ENCODE measurements at places on chromosomes 16 and 17.
A peak's percentile ranks its signal among the peaks of the same experiment; 100 is the strongest.

DNA sequence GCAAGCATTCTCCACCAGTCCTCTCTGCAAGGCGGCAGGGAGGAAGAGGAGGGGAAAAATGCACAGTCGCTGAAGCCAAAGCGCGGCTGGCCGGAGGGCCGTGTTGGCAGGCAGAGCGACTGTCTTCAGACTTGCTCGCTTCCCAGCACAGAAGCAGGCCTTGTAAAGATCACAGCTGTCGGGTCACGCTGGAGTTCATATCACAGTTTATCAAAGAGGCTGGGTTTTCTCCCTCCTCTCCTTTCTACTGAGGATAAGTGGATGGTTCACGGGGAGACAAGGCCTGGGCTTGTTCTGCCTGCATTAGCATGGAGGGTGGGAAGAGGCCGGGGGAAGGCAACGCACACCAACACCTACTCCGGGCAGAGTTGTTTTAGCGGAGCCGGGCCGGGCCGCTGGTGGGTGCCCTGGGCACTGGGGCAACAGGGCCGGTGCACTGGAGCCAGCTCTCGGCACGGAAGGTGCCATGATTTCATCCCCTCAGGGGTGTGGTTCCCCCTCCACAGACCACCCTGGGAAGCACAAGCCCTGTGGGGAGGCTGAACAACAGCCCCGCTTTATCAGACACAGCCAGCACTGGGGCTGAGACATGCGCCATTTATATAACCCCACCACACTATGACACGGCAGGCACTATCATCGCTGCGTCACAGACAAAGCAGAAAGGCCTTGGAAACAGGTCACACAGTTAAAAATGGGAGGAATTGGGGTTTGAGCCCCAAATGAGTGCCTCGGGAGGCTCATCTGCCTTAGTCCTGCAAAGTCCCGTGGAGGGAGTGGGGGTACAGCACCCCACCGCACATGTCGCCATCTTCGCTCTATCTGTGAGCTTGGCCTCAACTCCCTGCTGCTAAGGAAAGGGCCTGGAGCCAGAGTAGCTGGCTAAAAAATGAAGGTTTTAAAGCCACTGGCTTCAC, 40.3 kb upstream of the MTSS2 start:
- DNase-seq, result no peak

GRCh38 chr16:56048425-56049105, 142.7 kb upstream of the GNAO1 start:
- DNase-seq, result no peak

GRCh38 chr16:27237219-27238015, 31.2 kb downstream of the NSMCE1 start:
- DNase-seq, result peak; percentile 80

- DNase-seq, result no peak
These were observed 143.8 kb downstream of the AXIN2 start for GRCh38 chr17:65417406-65418221.

GRCh38 chr17:17064322-17064721, 22.1 kb downstream of the MPRIP start:
- no peak for DNase-seq

GRCh38 chr17:42342242-42343008, 45.8 kb downstream of the STAT3 start:
- no peak for DNase-seq

DNA sequence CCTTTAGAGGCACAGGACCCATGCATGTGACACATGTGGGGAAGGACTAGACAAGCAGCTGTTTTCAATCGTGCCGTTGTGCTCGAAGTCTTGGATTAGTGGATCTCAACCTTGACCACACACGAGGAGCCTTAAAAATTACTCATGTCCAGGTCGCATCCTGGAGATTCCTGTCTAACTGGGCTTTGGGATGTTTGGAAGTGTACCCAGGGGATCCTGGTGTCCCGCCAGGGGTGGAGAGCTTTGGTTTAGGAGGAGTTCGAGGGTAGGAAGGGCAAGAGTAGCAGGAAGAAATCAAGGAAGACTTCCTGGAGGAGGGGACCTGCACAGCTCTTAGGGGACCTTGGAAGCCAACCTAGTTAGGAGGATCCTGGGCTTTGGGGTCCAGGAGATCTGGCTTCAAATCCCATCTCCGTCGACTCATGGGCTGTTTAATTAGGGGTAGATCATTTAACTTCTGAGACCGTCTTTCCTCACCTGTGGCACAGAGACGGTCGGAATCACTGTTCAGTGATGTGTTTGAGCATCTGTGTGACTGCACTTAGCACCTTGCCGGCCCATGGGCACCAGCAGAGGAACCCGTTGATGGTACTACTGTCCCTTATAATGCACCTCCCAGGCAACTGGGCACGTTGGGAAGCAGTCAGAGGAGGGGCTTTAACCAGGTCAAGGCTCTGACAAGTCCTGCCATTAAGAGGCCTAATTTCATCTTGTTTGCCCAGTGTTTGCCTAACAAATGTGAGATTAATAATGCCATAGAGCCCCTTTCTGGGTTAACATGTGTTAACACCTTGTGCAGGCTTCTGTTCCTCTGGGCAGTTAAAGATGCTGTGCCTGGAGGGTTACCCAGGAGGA, 102.0 kb upstream of the PLCG2 start:
- no peak for DNase-seq

- no peak for DNase-seq
These were observed 8.6 kb upstream of the NXPH3 start for GRCh38 chr17:49567104-49567521.

DNA sequence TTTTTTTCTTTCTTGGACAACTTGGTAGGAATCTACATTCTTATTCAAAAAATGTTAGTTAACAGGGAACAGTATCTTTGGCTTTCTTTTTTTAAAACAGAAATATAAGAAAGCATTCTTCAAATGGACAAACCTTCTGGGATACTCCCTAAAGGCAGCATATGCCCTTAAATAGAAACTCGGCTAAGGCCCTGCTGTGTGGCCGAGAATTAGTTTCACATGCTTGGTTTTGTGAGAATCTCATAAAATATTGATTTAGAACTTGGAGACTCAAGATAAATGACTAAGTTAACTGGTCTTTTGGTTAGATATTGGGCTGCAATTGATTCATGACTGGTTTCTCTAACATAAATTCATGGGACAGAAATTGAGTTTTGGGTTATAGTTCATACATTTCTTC, 359.9 kb upstream of the XYLT1 start:
- no peak for DNase-seq

- DNase-seq, result no peak
These were observed 14.7 kb upstream of the KLHL36 start for GRCh38 chr16:84633622-84634021.

DNA sequence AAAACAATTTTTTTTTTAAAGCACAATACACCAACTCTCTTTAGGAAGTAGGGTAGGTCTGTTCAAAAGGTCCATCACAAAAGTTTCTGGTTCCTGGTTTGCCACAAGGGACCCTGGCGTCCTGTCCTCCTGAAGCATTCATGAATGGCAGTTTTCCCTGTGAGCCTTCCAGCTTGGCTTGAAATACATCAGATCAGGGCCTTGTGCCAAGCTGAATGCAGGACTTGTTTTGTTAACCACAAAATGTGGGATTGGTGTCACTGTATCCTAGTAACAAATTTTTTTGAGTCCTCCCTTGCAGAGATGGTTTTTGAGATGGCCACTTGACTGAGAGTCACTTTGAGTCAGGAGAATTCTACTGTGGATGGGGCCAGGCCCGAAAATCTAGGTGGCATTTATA, 3.9 kb downstream of the GNAO1 start:
- no peak for DNase-seq

- DNase-seq, result no peak
These were observed 390.3 kb downstream of the SLC39A11 start for GRCh38 chr17:72702136-72702735.

DNA sequence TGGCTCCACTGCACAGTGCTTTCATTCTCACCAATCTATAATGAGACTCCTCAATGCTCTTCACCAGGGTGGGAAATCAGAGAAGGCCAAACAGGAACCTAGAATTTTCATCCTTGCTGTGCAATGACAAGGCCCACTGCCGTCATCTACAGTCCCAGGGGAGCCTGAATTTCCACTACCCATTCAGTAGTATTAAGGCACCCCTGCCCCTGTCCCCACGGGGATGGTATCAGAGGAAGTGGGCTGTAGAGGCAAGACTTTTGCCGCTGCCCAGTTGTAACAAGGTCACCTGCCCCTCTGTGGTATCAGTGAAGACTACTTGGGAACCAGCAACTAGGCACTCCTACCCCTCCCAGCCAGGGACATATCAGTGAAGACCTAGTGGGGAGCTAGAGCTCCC, 104.5 kb downstream of the C16orf78 start:
- DNase-seq, result no peak

DNA sequence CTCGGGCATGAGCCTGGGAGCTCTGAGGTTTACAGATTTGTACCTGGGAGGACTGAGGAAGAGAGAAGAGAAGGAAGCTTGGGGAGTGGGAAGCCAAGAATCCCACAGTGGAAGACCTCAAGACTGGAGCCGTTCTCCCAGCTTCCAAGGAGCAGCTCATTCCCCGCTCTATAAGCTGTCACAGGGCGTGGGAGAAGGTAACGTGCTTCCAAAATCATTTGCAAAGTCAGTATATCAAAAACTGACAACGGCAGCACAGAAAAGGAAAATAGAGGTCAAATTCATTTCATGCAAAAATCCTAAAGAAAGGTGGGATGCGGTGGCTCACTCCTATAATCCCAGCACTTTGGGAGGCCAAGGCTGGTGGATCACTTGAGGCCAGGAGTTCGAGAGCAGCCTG, 7.8 kb downstream of the PIK3R5 start:
- no peak for DNase-seq

DNA sequence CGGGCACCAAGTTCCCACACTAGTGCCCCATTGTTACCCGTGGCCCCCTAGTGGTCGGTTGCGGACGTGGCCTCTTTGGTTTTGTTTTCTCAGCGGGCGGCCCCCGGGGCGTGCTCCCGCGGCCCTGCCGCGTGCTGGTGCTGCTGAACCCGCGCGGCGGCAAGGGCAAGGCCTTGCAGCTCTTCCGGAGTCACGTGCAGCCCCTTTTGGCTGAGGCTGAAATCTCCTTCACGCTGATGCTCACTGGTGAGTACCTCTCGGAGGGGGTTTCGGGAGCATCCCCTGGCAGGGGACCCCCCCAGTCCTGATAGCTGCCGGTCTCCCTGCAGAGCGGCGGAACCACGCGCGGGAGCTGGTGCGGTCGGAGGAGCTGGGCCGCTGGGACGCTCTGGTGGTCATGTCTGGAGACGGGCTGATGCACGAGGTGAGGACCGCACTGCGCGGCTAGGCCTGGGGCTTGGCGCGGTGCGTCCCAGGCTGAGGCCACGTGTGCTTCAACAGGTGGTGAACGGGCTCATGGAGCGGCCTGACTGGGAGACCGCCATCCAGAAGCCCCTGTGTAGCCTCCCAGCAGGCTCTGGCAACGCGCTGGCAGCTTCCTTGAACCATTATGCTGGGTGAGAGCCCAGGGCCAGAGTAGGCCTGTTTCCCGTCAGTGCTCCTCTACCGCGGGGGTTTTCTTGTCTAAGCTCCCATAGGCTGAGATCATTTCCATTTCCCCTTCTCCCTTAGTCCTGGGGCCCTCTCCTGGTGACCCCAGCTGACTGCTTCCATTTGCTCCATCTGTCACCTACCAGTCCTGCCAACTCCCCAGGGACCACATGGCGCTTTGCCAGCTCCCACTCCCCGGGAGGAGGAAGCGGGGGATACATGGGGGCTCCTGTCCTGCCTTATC, 1.7 kb downstream of the SPHK1 start:
- peak; percentile 78 for DNase-seq

DNA sequence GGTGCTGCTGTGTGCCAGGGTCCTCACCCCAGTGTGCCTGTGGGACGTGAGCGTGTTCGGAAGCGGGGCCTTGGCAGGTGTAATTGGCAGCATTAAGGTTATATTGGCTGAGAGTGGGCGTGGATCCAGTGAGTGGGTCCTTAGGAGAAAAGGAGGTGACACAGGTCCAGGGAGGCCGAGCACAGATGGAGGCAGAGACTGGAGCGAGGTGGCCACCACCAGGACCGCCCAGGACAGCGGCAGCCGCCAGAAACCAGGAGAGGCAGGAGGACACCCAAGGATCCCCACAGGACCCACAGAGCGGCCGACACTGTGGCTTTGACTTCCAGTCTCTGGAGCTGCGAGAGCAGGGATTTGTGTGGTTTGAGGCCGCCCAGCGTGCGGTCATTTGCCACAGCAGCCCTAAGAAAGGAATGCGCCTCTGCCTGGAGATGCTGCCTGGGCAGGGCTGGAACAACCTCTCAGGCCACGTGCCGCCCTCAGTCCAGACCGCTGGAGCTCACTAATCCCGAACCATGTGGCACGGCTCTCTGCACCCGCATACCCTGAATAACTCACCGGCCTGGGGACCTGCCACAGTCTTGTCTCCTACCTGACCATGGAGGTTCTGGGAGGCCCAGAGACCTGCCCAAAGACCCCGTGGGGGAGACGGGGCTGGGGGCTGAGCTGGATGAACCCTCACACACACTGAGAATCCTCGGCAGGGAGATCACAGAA, 45.4 kb downstream of the SOX8 start:
- DNase-seq, result no peak

- no peak for DNase-seq
These were observed 78.0 kb upstream of the CBX4 start for GRCh38 chr17:79916991-79917901.

DNA sequence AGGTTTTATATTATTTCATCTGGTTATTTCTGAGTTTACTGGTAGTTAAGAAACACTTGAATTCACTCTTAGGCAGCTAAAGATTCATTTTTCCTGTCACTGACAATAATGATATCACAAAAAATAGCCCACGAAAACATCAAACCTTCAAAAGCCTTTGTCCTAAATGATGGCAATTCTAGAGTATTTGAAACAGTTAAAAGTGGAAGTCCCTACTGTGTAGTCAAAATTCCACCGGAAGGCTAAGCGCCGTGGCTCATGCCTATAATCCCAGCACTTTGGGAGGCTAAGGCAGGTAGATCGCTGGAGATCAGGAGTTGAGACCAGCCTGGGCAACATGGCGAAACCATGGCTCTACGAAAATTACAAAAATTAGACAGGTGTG, 103.5 kb downstream of the HIC1 start:
- no peak for DNase-seq

GRCh38 chr16:28843766-28844165, 2.4 kb downstream of the TUFM start:
- no peak for DNase-seq
